ENCODE measurements at places on chromosomes 6 and 20.

GRCh38 chr6:148955441-148955840 lies 208.6 kb downstream of the UST start:
- no peak overlapping the region for H3K27ac ChIP-seq
- H3K36me3 ChIP-seq = peaks cover 7% of the 10 kb centered on the region
- no peak overlapping the region for H3K4me3 ChIP-seq
- no peaks in the 10 kb centered on the region for H3K27me3 ChIP-seq
- peaks cover 13% of the 10 kb centered on the region for H3K4me1 ChIP-seq

DNA sequence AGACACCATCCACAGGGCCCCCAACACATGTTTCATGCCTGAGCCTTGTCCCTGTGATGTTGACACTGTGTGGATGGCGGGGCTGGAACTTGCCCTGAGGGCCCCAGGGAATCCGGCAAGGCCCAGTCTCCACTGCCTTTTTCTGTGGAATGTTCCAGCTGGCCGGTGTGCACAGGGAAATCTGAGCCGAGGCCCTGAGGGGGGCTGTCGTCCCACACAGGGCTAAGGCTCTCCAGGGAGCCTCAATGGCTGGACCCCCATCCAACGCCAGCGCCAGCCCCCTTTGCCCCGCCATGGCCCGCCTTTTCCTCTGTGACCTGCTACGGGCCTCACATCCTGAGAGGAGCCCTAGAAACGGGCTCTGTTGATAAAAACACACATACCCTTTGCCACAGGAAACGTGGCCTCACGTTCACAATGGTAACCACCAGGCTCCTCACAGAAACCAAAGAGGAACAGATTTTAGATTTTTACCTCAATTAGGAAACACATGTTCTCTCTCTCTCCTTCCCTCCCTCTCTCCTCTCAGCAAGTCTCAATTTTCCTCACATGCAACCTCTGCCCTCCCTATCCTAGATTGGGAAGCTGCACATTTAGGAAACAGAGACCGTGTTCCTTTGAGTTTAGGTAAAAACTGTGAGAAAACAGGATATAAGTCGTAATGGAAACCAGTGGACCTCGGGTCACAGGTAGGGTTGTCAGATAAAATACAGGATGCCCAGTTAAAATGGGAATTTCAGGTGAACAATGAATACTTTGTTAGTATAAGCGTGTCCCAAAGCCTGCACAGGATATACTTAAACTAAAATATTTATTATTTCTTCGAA lies 13.7 kb upstream of the ZNF831 start:
- peak overlapping the region; percentile 100 for H3K27ac ChIP-seq
- H3K4me1 ChIP-seq = peaks cover 86% of the 10 kb centered on the region
- H3K36me3 ChIP-seq = peaks cover 10% of the 10 kb centered on the region
- no peaks in the 10 kb centered on the region for H3K27me3 ChIP-seq
- H3K4me3 ChIP-seq = peak overlapping the region; percentile 89

DNA sequence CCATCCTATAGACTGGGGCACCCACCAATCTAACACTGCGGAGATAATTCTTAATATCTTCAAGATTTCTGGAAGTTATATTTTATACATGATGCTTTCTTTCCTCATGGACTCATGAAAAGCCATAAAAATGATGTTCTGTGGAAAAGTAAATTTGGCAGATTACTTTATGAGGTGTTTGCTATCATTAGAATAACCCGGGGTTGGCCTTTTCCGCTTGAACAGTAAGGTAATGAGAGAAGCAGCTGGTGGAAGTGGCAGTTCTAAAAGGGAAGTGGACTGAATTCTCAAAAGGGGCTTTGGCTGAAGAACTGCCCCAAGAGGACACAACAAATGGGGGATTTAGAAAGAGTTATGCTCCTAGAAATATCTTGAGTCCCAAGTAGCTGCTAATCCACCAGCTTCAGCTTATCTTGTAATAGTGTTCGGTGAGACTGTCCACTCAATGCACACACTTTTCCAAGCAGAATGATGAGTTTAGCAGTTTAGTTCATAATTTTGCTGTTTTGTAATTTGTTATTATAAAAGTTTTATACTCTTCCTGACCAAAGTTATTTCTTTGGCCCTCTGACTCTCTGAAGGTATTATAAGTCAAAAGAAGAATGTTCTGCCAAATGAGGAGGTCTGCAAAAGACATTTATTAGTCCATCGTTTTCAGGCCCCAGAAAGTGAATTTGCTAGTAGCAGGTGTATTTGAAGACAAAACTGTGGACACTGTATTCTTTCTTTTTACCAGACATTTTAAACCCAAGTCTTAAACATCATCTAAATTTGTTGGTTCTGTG lies 2.9 kb downstream of the ISM1 start:
- H3K36me3 ChIP-seq = no peaks in the 10 kb centered on the region
- peak overlapping the region; percentile 19 for H3K4me3 ChIP-seq
- H3K27ac ChIP-seq = peak overlapping the region; percentile 21
- peaks cover 11% of the 10 kb centered on the region for H3K27me3 ChIP-seq
- DNase-seq = no peak

- no peaks in the 10 kb centered on the region for H3K27me3 ChIP-seq
- peak overlapping the region; percentile 41 for H3K4me3 ChIP-seq
- no peak overlapping the region for H3K27ac ChIP-seq
- H3K36me3 ChIP-seq = peaks cover 7% of the 10 kb centered on the region
- DNase-seq = no peak
These were observed 143.2 kb downstream of the PREX1 start for GRCh38 chr20:48684501-48685041.

- H3K27ac ChIP-seq = peak overlapping the region; percentile 99
- no peak for DNase-seq
- peaks cover 5% of the 10 kb centered on the region for H3K36me3 ChIP-seq
- H3K27me3 ChIP-seq = no peaks in the 10 kb centered on the region
- peak overlapping the region; percentile 70 for H3K4me3 ChIP-seq
These were observed 36.7 kb downstream of the MAN1A1 start for GRCh38 chr6:119312875-119313338.

DNA sequence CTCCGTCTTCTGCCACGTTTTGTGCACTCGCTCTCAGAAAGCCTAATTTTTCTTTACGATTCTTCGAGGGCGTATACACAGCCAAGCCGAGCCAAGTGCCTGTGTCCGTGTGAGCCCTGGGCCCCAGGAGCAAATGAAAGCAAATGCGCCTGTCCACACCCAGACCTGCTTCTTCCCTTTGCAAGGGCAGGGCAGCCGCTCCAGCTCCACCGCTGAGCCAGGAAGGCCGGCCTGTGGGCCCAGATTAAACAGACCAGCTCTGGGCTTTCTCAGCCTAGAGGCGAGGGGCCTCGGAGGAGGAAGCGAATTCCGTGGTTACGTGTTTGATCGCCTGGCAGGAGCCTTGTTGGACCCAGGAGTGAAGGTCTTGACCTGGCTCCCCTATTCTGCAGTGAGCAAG lies 184.6 kb downstream of the SMOC2 start:
- no peaks in the 10 kb centered on the region for H3K36me3 ChIP-seq
- H3K27ac ChIP-seq = no peak overlapping the region
- H3K27me3 ChIP-seq = no peaks in the 10 kb centered on the region
- no peaks in the 10 kb centered on the region for H3K4me1 ChIP-seq

DNA sequence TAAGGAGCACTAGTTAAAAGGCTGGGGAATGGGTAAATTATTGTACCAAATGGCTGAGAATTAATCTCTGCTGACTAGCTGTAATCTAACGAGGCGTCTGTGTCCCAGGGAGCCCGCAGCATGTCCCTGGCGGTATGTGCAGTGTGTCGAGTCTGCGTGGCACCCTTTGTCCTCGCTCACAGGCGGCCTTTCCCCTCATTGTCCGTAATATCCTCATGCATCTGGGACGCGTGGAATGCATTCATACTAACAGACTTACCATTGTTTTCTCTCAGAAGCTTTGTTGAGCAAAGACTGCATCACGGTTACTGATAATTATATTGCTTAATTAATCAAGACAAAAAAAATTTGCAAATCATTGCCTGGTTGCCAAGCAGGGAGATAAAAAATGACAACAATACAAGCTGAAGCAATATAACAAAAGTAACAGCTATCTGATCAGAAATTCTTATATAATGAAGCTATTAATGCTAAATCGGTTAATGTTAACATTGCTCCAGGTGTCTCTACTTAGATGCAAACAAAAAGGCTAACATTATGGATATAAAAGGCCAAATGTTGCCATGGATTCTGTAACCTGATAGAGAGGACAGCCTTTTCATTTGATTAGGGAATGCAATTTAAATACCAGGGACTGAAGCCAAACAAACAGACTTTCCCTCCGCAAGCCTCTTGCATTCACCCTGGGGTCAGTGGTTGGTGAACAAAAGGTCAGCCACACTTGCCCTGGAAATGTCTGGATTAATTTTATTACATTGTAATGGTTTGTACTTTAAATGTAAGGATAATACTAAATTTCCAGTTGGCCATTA lies 124.8 kb downstream of the INSM1 start:
- DNase-seq = no peak
- H3K36me3 ChIP-seq = peaks cover 2% of the 10 kb centered on the region
- H3K27me3 ChIP-seq = no peaks in the 10 kb centered on the region
- no peak overlapping the region for H3K27ac ChIP-seq

DNA sequence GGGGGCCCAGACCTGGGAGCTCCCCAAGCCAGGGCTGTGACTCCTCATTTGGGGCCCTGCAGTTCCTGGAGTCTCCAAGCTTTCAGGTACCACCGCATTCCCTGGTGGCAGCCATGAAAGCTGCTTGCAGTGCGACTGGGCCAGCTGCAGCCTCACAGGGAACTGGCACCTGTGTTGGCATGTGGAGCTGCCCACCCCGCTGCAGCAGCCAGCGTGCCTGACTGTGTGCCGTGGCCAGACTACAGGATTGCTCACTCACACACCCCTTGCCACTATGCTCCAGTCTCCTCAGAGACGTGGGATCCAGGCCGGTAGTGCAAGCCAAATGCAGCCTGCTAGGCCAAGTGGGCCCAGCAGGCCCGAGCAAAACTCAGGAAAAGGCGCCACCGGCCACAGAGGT lies 450.7 kb downstream of the COL12A1 start:
- no peak overlapping the region for H3K4me3 ChIP-seq
- no peak overlapping the region for H3K27ac ChIP-seq
- no peaks in the 10 kb centered on the region for H3K36me3 ChIP-seq
- H3K27me3 ChIP-seq = no peaks in the 10 kb centered on the region
- no peaks in the 10 kb centered on the region for H3K4me1 ChIP-seq

- peaks cover 5% of the 10 kb centered on the region for H3K4me1 ChIP-seq
- no peak overlapping the region for H3K4me3 ChIP-seq
- H3K36me3 ChIP-seq = peaks cover 8% of the 10 kb centered on the region
- DNase-seq = no peak
- peaks cover 49% of the 10 kb centered on the region for H3K27me3 ChIP-seq
These were observed 57.7 kb downstream of the SNX5 start for GRCh38 chr20:17910828-17911294.

DNA sequence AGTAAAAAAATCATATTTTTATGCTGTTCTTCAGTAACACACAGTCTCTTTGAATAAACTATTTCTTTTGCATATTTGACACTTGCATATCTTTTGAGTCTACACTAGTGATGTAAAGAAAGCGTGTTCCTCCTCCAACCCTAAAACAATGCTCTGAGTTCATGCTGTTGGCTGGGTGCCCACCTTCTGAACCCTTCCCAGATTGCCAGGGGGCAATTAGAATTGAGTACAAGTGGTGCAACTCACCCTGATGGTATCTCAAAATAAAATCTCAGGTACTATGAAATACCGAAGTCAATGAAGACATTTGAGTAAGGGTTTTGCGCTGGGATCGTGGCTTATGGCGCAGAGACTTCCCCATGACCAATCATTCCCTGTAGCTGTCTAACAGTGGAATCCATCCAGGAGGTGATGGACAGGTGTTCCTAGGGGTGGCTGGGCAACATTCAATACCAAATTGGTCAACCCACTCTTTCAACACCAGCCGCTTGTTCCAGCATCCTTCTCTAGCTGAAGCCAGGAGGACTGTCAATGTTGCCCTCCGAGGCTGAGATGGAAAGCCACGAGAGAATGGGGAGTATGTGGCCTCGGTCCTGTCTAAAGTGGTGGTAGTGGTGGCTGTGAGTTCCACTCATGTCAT lies 94.4 kb upstream of the ZNFX1 start:
- H3K27ac ChIP-seq = no peak overlapping the region
- H3K4me1 ChIP-seq = no peaks in the 10 kb centered on the region
- peaks cover 64% of the 10 kb centered on the region for H3K27me3 ChIP-seq
- H3K4me3 ChIP-seq = no peak overlapping the region

DNA sequence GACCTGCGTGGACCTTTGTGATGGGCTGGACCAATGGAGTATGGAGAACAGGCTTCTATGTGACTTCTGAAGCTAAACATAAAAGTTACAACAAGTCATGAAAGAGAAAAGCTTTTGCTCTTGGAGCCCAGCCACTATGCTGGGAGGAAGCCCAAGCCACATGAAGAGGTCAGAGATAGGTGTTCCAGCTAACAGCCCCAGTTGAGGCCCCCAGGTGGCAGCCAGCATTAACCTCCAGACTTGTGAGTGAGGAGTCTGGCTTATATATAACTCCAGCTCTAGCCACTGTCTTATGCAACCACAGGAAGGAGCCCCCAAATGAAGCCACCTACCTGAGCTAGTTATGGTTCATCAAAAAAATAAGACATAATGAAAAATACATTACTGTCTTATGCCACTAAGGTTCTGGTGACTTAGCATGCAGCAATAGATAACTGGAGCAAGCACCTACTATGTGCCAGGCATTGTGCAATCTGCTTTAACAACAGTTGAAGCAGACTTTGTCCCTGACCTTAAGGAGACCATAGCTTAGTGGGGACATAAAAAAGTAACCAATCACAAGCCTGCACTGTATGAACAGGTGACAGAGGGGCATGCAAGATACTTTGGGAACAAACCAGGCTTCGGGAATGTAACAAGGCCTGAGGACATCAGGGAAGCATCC lies 599.6 kb downstream of the PTPRT start:
- no peak for DNase-seq
- no peaks in the 10 kb centered on the region for H3K4me1 ChIP-seq
- no peaks in the 10 kb centered on the region for H3K36me3 ChIP-seq
- no peak overlapping the region for H3K27ac ChIP-seq

- no peaks in the 10 kb centered on the region for H3K36me3 ChIP-seq
- H3K27me3 ChIP-seq = peaks cover 7% of the 10 kb centered on the region
- no peak overlapping the region for H3K4me3 ChIP-seq
- H3K4me1 ChIP-seq = no peaks in the 10 kb centered on the region
- DNase-seq = no peak
These were observed 573.2 kb downstream of the DHX35 start for GRCh38 chr20:39535301-39535700.

GRCh38 chr6:14036911-14037310 lies 80.7 kb upstream of the CD83 start:
- H3K4me1 ChIP-seq = no peaks in the 10 kb centered on the region
- H3K27me3 ChIP-seq = peaks cover 75% of the 10 kb centered on the region
- no peak overlapping the region for H3K27ac ChIP-seq
- H3K36me3 ChIP-seq = peaks cover 3% of the 10 kb centered on the region
- DNase-seq = no peak

GRCh38 chr6:151082079-151082478 lies 157.7 kb upstream of the AKAP12 start:
- no peak overlapping the region for H3K4me3 ChIP-seq
- no peak overlapping the region for H3K27ac ChIP-seq
- no peak for DNase-seq
- no peaks in the 10 kb centered on the region for H3K27me3 ChIP-seq

- DNase-seq = no peak
- H3K27me3 ChIP-seq = no peaks in the 10 kb centered on the region
- no peak overlapping the region for H3K4me3 ChIP-seq
- H3K36me3 ChIP-seq = no peaks in the 10 kb centered on the region
- H3K27ac ChIP-seq = no peak overlapping the region
These were observed 233.1 kb upstream of the ZNF217 start for GRCh38 chr20:53826597-53827291.

- no peaks in the 10 kb centered on the region for H3K36me3 ChIP-seq
- H3K4me1 ChIP-seq = peaks cover 2% of the 10 kb centered on the region
- peak overlapping the region; percentile 24 for H3K27ac ChIP-seq
- no peak for DNase-seq
- H3K27me3 ChIP-seq = peaks cover 14% of the 10 kb centered on the region
- no peak overlapping the region for H3K4me3 ChIP-seq
These were observed 246.9 kb upstream of the ZFP64 start for GRCh38 chr20:52438326-52438963.

- H3K36me3 ChIP-seq = no peaks in the 10 kb centered on the region
- no peak overlapping the region for H3K27ac ChIP-seq
- DNase-seq = no peak
- no peak overlapping the region for H3K4me3 ChIP-seq
These were observed 199.7 kb upstream of the UST start for GRCh38 chr6:148547110-148547509.

All from T-helper 17 cell (primary cell).